ENCODE measurements at places on chromosomes 13 and 19. TPM values are rescaled to one million over a fixed set of nuclear protein-coding genes. Genes with fewer than 3 reads are reported as not detected.

UCHL3 gene
- total RNA-seq = 40.7 TPM

KCNK6 gene
- total RNA-seq = 5.2 TPM

PCDH17 gene
- total RNA-seq = not detected

CEACAM19 gene
- 0.33 TPM for total RNA-seq

SLITRK6 gene
- total RNA-seq = 0.22 TPM

FBN3 gene
- not detected for total RNA-seq

SERTM1 gene
- total RNA-seq = under 0.01 TPM

FFAR1 gene
- not detected for total RNA-seq

PLK5 gene
- total RNA-seq = not detected

REEP6 gene
- total RNA-seq = 0.44 TPM

CYSLTR2 gene
- not detected for total RNA-seq

ATXN8OS gene
- total RNA-seq = not detected

DPF1 gene
- 0.50 TPM for total RNA-seq

ARMC6 gene
- 63.4 TPM for total RNA-seq

SIGLEC8 gene
- total RNA-seq = not detected

ZNF208 gene
- total RNA-seq = 0.25 TPM

MCOLN1 gene
- total RNA-seq = 4.6 TPM

KLHL1 gene
- total RNA-seq = not detected

MAB21L1 gene
- total RNA-seq = under 0.01 TPM

EEF2 gene
- 3,752 TPM for total RNA-seq

PROZ gene
- total RNA-seq = not detected

GNG7 gene
- under 0.01 TPM for total RNA-seq

CFAP97D2 gene
- total RNA-seq = not detected

CGB8 gene
- not detected for total RNA-seq

ZNF471 gene
- total RNA-seq = 2.3 TPM

FAM83E gene
- total RNA-seq = 0.77 TPM

FKBP8 gene
- total RNA-seq = 335 TPM

RAB3A gene
- 0.89 TPM for total RNA-seq

CCDC194 gene
- not detected for total RNA-seq

ZNF724 gene
- 11.6 TPM for total RNA-seq

TLE5 gene
- total RNA-seq = 88.9 TPM

HPN gene
- not detected for total RNA-seq

TDRD3 gene
- 19.3 TPM for total RNA-seq

SH2D3A gene
- total RNA-seq = not detected

KIR2DL4 gene
- total RNA-seq = not detected

RDH8 gene
- not detected for total RNA-seq

OSCAR gene
- total RNA-seq = 0.22 TPM

KIR2DL3 gene
- total RNA-seq = not detected

WBP4 gene
- total RNA-seq = 15.2 TPM

SIGLEC5 gene
- not detected for total RNA-seq

KLF16 gene
- total RNA-seq = 4.5 TPM

CEACAM7 gene
- not detected for total RNA-seq

RFX1 gene
- total RNA-seq = 3.9 TPM

LCP1 gene
- total RNA-seq = 2.7 TPM

TEX26 gene
- not detected for total RNA-seq
